Brain (organoid and tissue), 16 donors: ENCODE measurements at places on chromosomes 6 and 20.

DNA sequence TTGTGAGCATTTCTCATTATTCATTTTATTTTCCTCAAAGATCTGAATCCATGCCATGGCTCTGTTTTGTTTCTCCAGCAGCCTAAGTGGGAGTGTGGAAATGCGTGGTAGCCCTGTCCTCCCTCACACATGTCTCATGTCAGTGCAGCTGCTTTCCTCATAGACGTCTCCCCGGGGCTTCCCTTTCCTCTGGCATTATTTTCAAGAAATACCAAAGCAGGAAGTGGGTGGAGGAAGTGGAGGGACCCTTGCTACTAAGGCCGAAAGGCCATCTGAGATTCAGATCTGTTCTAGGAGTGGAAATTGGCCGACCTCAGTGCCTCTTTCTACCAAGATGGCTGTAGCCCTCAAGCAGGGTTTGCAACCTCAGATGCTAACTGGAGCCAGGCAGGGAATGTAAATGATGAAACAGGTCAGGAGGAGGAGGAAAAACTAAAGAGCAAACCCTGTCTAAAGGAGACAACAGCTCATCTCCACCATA, 420.9 kb upstream of the PLCB4 start:
- no peak for DNase-seq

- no peak for DNase-seq
Observed at GRCh38 chr6:17408081-17408480, 14.7 kb downstream of the CAP2 start.

DNA sequence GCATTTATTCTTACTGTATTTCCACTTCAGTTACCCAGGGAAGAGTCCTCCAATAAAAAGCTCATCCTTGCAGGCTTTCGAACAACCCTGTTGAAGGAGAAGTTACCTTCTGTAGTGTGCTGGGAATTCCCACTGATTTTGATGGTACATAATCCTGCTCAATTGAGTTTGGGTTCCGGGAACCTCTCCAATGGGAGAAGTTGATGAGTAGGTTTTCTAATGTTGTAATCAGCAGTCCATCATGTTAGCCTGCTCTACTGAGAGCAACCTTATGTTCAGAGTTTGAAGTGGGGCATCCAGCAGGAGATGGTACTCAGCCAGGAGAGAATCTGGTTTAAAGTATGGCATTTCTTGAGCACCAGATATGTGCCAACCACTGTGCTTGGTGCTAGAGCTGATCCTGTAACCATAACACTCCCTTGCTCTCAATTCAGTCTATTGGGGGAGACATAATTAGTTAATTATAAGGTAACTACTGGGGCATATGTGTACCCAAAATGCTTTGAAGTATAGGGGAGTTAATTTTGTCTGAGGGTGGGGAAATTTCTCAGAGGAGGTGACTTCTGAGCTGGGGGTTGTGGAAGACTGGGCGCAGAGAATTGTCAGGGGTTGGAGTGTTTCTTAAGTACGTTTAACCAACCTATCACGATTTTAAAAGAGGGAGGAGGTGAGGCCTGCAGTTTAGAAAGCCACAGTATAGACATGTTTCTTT, 2.1 kb downstream of the TOP1 start:
- peak; percentile 20 for DNase-seq

GRCh38 chr6:54217018-54217417, 91.2 kb upstream of the TINAG start:
- DNase-seq: no peak

DNA sequence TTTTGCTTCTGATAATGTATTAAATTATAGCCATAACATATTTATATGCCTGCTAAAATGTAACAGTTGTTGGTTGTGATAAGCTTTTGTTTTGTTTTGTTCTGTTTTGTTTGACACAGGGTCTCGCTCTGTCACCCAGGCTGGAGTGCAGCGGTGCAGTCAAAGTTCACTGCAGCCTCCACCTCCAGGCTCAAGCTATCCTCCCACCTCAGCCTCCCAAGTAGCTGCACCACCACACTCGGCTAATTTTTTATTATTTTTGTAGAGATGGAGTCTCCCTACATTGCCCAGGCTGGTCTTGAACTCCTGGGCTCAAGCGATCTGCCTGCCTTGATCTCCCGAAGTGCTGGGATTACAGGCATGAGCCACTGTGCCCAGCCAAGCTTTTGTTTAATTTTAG, 157.8 kb downstream of the ARID1B start:
- no peak for DNase-seq

DNA sequence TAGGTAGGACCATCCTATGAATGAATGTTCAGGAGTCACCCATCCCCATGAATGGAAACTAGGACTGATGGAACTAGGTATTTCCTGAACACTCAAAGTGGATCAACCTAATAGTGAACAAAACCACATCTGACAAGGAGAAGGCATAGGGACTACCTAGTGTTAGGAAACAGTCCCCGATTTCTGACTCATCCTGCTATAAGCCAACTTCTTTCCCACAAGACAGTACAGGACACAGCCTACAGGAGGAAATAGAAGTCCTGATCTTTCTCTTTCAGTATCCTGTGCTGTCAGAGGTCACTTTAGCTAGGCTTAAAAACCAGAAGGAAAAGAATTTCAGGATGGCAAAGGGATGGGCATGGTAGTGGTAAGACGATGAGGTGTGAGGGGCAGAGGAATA, 19.5 kb upstream of the GMDS start:
- no peak for DNase-seq

DNA sequence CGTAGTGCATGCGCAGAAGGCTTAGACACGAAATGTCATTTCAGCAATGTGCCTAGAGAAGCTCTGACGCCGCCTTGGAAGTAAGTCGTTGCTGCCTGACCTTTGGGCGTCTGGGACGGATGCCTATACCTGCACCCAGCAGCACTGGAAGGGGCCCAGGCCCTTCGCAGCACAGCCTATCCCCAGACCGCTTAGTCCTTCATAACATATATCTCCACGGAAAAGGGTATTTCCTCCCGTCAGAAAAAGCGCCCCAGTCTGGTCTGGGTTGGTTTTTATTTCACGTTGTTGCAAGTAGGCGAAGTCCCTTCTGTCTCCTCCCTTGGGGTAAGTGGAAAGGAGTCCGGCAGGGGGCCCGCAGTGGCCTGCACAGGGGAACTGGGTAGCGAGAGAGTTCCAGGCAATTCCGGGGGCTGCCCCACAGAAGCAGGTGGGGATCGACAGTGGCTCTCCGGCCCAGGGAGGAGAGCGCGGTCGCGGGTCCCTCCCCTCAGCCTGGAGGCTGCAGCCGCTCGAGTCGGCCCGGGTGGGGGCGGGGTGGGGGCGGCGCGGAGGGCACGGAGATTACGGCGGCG, 559 bp upstream of the EYA4 start:
- peak; percentile 16 for DNase-seq

- DNase-seq: no peak
Observed at GRCh38 chr20:32087070-32087469, 22.4 kb upstream of the TM9SF4 start.

- no peak for DNase-seq
Observed at GRCh38 chr6:18465410-18466154, 78.4 kb downstream of the RNF144B start.
